ENCODE measurements at places on chromosomes 1 and 21. TPM values are rescaled to one million over a fixed set of nuclear protein-coding genes. Genes with fewer than 3 reads are reported as not detected.

Gene NCAM2
- total RNA-seq: 20.1 TPM

Gene SPATA46
- total RNA-seq: not detected

Gene E2F2
- total RNA-seq: 2.9 TPM

Gene LAMC2
- 4.3 TPM for total RNA-seq

Gene CFHR2
- total RNA-seq: not detected

GRCh38 chr1:200073286-200073637 lies 45.8 kb downstream of the NR5A2 start:
- no peak for DNase-seq

DNA sequence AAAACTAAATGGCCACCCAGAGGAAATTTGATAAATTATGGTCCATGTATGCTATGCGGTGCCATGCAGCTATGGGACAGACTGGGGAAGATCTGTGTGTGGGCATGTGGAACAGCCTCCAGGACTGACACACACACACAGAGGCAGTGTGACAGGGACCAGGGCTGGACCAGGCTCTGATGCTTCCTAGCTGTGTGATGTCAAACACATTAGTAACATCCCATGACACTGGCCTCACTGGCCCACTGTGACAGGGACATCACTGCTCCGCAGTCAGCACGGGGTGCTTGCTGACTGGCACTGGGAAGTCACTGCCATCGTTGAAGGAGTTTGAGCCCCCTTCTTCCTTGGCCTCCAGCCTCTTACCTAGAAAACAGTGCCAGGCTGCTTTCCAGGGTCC lies 13.9 kb downstream of the RAP1GAP start:
- DNase-seq: no peak

DNA sequence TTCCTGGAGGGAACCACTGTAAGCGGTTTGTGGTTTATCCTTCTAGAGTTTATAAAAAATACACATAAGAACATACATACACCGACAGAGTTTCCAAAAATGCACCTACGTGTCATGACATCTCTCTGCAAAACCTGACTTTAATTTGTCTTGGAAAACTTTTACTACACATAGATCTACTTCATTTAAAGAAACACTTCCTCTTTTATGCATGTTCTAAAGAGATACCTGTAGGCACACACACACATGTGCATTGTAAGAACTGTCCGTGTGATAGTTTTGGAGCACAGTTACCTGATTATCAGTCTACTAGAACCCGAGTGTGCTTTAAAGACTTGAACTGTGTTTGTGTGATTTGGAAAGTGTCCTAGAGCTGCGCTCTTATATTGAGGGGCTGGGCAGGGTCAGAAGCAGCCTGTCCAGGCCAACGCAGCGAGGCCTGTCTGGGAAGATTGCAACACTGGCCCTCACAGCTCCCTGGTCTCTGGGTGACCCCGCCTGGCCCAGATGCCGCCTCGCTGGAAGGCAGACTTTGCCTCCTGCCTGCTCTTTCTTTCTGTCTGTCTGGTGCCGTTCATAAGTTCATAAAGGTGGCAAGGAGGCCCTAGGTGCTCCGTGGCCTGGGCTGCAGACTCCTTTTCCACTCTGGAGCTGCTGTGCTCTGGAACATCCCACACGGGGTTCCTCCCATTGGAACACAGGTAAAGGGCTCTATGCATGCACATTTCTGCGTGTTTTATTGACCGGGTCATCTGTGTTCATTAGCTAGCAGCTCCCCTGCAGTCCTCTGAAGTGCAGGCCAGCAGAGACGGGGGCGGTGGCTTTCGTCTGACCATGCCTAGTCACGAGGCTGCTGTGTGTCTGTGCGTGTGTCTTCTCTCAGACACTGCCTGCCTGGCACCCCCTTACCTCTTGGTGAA lies 46.3 kb downstream of the AGPAT3 start:
- no peak for DNase-seq

GRCh38 chr1:65420590-65421350 lies at the start of the genes LEPR and LEPROT:
LEPR (plus strand) TSS chr1:65420668; CDS start chr1:65565566, 144,898 bp downstream.
LEPROT (plus strand) TSS chr1:65420668; CDS start chr1:65420725, 57 bp downstream.
- DNase-seq: peak; percentile 23

- no peak for DNase-seq
Observed at GRCh38 chr1:176517484-176517883, 54.5 kb downstream of the PAPPA2 start.

DNA sequence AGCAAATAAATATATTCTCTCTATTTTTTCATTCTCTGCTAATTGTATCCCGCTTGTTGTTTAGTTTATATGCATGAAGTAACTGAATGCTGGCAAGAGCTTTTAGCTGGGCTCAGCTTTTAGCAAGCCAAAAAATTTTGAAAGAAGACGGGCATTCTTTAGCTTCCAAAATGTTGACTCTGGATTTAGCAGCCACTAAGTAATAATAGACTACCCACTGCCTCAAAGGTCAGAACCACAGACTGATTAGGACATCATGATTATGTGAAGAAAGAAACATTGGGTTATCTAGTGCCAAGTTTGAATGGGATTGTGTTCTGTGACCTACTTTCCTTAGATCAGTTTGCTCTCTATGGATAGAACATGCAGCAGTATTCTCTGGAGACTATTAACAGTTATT lies 80.3 kb upstream of the DPH5 start:
- DNase-seq: no peak

GRCh38 chr1:234986750-234987414 lies 141.8 kb downstream of the TOMM20 start:
- no peak for DNase-seq

- DNase-seq: no peak
Observed at GRCh38 chr1:115300087-115300876, 37.8 kb downstream of the NGF start.

GRCh38 chr1:16006552-16007485 lies 2.8 kb downstream of the SRARP start:
- no peak for DNase-seq

GRCh38 chr1:208551633-208552320 lies 307.6 kb upstream of the PLXNA2 start:
- DNase-seq: no peak

GRCh38 chr1:12502336-12503109 lies 115.5 kb downstream of the DHRS3 start:
- DNase-seq: no peak

DNA sequence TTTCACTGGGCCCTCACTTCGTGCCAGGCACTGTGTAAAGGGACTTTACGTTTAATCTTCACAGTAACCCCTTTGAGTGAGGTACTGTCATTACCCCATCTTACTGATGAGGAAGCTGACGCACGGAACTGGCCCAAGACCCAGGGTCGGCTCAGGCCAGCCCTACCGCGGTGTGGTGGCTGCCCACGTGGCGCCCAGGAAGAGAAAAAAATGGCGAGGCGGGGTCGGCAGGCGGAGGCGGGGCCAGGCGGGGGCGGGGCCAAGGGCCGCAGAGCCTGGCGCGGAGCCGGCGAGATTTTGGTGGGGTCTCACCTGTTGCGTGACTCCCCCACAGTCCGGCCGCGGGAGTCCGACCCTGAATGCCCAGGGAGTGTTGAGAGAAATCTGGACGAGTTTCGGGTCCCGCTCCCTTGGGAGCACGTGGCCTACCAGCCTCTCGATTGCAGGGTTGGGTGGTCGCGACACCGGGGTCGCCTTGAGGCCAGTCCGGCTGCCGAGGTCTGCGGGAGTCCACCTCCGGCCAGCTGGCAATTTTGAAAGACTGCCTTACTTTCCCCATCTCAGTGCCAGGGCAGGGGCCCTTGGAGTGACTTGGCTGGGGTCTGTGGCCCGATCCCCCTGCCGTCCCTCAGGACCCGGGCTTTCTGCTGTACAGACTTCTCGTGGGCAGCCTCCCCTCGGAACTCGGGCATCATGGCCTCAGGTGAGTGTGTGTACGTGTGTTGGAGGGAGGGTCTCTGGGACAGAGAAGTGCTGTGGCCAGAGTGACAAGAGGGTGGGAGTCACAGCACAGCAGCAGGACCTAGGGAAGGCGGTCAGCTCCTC lies at the start of the genes AMPD2 and GNAT2:
TSS of gene AMPD2 (plus strand) at position 262 of the 825 bp plus-strand sequence. CDS start 1,339 bp downstream, outside the sequence.
TSS of gene GNAT2 (minus strand) at position 41 of the 825 bp plus-strand sequence. CDS start 6,746 bp downstream, outside the sequence.
- no peak for DNase-seq

DNA sequence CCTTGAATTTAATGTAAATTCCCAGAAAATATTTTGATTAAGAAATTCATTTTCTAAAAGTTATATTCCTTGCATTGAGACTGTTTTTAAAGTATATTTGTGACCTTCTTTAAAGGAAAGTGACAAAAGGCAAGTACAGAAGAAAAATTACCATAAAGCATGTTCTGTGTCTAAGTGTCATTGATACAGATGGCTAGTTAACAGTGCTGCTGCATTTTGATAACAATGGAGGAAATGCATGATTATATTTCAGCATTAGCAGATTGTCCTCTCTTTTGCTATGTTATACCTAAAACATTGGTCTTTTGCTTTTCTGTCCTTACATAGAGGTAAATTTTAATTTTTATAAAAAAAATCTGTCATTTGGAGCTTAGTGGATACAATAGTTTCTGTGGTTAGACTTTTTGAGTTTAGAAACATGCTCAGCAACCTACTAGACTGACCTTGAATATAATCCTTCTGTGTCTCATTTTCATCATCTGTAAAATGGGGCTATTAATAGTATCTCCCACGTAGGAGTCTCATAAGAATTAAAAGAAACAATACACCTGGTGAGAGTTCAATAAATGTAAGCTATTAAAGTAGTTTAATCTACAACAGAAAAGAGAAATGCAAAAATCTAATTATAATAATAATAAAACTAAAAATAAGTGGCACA lies 51.1 kb upstream of the RGS21 start:
- DNase-seq: no peak

- no peak for DNase-seq
Observed at GRCh38 chr1:54499360-54500106, 48.5 kb upstream of the ACOT11 start.

DNA sequence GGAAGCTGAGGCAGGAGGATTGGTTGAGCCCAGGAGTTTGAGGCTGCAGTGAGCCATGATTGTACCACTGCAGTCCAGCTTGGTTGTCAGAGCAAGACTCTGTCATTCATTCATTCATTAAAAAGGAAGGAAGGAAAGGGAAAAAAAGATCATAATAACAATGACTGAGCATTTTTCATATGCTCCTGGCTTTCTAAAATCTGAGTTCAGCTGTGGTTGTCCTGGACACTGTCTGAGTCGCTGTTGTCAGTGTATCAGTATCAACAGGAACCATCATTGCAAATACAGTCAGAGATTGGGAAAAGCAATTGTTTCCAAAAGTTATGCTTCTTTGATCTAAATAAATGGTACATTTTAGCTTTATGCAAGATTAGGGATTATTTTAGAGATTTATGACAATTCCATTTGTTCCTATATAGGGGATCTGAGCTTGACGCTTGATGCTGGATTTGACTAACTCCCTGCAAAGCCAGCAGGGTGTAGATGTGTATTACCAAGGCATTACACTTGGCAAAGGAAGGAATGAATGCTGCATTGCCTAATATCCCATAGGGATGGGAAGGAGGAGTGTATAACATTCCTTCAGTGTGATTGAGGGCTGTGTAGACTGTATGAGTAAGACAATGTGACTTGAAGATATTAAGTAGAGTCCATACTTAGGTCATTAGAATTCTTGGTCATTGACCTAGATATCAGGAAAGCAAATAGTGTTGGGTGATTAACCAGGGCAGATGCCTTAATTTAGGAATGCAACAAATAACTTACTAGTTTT lies 100.2 kb downstream of the DISP1 start:
- DNase-seq: no peak
